ENCODE measurements at places on chromosomes 2 and 18.

- no peak for DNase-seq
These were observed 31.8 kb upstream of the KCNE4 start for GRCh38 chr2:223019987-223020717.

DNA sequence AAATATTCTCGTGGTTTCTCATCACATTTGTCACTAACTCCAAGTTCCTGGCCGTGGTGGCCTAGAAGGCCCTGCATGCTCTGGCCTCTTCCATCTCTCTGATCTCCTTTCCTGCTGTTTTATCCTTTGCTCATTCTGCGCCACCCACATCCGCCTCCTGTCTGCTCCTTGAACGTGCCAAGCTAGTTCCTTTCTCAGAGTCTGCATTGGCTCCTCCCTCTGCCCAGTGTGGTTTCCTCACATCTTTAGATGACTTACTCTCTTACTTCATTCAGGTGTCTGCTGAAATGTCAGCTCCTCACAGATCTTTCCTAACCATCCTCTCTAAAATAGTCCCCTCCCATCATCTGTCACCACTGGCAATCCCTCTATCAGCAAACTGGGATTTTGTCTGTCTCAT is 158.6 kb upstream of the RBMS1 start:
- DNase-seq: no peak

- DNase-seq: no peak
These were observed 420 bp downstream of the PIGN start for GRCh38 chr18:62186499-62186773.

GRCh38 chr18:29969876-29970275 is 1072.7 kb downstream of the DSC3 start:
- DNase-seq: no peak

- DNase-seq: no peak
These were observed 12.5 kb upstream of the DAPL1 start for GRCh38 chr2:158782616-158783015.

DNA sequence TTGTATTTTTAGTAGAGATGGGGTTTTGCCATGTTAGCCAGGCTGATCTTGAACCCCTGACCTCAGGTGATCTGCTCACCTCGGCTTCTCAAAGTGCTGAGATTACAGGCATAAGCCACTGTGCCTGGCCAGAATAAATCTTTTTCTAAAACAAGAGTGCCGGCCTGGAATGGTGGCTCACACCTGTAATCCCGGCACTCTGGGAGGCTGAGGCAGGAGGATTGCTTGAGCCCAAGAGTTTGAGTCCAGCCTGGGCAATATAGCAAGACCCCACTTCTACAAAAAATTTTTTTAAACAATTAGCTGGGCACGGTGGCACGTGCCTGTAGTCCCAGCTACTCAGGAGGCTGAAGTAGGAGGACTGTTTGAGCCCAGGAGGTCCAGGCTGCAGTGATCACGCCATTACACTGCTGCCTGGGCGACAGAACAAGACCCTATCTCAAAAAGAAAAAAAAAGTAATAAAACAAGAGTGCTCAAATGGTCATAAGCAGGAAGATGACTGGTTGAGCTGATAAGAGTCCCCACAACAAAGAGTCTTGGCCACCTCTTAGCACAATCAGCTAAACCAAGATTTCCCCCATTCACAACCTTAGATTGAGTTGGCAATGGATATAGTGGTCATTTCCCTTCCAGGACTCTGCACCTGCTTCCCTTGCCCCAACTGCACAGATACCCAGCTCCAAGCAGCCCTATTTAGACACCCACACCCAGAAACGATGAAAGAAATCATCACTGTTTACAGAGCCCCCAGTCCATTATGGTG is 5.8 kb upstream of the UCN start:
- no peak for DNase-seq

- no peak for DNase-seq
These were observed 246.9 kb upstream of the SLC39A10 start for GRCh38 chr2:195410074-195410671.

- no peak for DNase-seq
These were observed 260.8 kb downstream of the RDH14 start for GRCh38 chr2:18299423-18300212.

DNA sequence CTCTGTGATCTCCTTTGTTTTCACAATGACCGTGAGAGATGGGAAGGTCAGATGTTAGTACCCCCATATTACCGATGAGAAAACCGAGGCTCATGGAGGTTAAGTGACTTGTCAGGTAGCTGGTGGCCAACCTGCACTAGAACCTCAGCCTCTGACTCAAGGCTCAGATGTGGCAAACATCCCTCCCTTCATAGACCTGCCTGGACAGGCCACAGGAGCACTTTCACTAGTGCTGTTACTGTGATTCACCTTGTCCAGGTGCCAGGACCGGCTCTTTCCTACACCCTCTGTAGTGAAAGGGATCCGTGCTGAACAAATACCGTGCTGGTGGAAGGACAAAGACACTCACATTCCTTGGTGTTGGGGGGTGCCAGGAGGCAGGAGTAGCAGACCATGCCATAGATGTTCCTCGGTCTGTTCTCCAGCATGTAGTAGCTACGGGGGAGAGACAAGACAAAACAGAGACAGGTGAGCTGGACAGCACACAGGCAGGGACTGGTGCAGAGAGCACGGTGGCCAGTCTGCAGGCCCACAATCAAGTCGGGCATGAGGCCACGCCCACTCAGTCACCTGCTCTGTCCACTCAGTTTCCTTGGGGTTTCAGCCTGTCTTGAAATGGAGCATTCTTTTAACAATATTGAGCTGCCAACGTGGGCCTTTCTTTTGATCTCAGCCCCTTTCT is 65.9 kb downstream of the EDAR start:
- no peak for DNase-seq

GRCh38 chr2:53641290-53641689 is 126.3 kb upstream of the CHAC2 start:
- DNase-seq: no peak

DNA sequence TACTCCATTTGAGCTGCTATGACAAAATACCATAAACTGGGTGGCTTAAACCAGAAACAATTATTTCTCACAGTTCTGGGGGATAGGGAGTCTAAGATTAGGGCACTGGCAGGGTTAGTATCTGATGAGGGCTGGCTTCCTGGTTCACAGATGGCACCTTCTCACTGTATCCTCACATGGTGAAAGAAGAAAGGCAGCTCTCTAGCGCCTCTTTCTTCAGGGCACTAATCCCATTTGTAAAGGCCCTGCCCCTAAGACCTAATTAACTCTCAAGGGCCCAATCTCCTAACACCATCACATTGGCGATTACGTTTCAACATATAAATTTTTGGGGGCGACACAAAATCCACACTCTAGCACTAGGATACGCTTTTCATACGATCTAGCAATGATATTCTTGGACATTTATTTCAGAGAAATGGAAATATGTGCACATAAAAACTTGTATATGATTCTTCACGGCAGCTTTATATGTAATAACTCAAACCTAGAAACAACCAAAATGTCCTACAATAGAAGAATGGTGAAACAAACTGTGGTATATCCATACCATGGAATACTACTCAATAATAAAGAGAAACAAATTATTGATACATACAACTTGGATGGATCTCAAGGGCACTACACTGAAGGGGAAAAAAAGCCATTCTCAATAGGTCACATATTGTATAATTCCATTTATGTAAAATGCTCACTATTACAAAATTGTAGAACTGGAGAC is 111.0 kb downstream of the BCL2L11 start:
- DNase-seq: no peak

DNA sequence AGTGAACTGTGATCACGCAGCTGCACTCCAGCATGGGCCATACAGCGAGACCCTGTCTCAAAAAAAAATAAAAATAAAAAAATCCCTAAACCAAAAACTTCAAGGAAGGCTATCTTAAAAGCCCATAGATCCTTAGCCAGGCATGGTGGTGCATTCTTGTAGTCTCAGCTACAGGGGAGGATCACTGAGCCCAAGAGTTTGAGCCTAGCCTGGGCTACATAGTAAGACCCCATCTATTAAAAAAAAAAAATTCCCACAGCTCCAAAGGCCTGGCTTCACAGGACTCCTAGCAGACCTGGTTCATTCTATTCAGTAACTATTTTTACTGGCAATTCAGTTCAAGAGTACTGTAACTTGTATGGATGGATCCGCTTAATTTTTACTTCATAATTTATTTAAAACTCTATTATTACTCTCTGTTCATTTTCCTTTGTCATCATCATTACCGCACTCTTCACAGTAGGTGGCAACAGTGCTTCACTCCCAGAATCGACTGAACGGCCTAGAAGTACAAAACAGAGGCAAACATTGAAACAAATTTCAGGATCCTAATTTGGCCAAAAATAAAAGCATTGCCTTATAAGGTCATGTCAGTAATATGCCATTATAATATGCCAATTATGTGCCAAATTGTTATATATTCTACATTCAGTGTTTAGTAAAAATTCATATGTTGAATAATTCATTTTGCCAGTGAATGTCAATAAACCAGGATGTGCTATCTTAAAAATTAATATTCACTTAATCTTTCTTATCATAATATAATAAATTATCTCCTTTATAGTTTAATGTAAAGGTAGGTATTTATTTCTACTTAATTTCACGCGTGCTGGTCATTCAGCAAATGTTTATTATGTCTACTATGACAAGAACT is 14.3 kb upstream of the STAM2 start:
- DNase-seq: no peak

GRCh38 chr2:53987336-53987921 is 16.6 kb upstream of the PSME4 start:
- DNase-seq: no peak

GRCh38 chr18:28095631-28096030 is 81.3 kb downstream of the CDH2 start:
- no peak for DNase-seq

- no peak for DNase-seq
These were observed 202.1 kb downstream of the SH3RF3 start for GRCh38 chr2:109331081-109331480.

GRCh38 chr2:185738679-185739472 is at the start of gene FSIP2:
Gene FSIP2, plus strand, starts transcription at chr2:185738804. Its CDS starts 91 bp downstream, at chr2:185738895.
- DNase-seq: no peak

DNA sequence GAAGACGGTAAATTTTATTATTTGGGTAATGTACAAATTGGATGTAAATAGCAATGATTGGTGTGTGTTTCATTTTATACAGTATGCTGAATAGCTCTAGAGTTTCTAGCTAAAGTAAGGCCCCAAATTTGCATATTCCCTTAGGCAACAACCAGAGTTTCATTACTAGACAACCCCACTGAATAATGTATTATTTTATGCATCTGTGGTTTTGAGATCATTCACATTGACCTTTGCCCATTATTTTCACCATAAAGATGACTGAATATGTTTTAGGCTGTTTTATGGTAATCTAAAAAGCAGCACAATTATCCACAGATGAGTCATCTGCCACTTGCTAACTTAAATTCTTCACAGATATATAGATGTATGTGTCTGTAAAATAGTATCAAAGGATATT is 44.5 kb upstream of the C2orf74 start:
- DNase-seq: peak; percentile 97

GRCh38 chr2:233477548-233478433 is 88.8 kb downstream of the USP40 start:
- DNase-seq: no peak

GRCh38 chr2:43132683-43133301 is 93.6 kb downstream of the ZFP36L2 start:
- no peak for DNase-seq

DNA sequence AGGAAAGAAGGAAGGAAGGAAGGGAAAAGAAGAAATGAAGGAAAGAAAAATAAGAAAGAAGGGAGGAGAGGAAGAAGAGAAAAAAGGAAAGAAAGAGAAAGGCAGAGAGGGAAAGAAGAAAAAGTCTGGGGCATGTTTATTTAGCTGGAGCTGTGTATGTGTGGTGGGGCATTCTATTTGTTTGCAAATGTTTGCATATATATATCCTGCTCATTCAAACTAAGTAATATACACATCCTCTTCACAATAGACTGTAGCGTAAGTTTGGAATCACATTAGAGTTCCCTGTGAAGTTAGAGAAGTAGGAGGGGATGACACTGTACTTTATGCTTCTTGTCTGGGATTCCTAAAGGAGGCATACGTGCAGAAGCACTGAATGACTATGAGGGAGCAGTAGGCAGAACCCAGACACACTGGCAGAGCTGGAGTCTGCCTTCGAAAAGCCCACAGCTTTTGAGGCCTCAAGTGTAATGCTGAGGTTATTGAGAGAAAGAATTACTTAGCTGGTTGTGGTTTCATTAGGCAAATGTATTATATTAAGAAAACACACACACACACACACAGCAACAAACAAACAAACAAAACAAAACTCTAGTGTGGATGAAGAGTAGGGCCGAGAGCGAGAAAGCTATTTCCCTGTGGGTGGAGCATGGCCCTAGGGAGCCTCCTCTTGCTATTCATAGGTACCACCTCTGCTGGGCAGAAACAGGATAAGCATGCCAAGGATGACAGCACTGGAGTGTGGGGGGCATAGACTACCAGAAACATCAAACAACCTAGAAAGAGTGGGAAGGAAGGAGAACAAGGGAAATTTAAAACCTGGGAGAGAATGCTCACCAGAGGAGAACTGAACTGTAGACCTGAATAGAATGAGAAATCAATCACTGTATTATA is 905.1 kb upstream of the NXPH2 start:
- no peak for DNase-seq

DNA sequence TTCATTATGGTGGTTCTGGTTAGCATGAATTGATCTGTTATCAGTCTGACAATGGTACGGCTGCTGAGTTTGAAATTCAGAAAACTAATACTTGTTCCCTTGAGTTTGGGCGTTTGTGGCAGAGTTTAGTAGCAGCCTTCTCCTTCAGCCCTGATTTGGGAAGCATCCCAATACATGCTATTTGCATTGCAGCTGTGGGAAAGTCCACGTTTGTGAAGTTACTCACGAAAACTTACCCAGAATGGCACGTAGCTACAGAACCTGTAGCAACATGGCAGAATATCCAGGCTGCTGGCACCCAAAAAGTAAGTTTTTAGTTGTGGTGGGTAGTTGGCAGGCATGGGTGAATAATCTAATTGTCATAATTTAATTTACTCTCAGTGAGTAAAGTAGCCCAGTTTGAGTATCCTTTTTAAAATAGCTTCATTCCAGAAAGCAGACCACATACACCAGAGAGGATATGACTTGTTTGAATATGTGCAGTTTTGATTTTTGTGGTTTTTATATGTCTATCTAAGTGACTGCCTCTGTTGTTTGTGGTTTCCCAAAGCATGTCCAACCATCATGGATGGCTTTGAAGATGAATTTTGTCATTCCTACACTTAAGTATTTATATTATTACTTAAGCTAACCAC is 12.2 kb downstream of the DGUOK start:
- no peak for DNase-seq

DNA sequence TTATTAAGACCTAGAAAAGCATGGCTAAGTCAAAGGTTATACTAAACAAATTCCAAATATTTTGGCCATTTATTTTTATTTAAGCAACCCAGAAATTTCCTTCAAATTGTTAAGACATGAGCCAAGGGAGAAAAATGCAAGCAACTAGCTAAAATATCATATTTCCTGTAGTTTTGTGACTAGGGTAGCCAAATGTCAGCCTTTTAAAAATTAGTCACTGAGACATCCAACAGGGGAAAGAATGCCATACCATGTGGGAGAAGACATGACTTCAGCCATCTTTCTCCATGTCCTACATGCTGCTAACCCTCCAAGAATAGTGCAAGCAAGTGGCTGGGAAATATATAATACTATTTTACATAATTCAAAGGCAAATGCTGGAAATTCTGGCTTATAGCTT is 197.9 kb downstream of the DSEL start:
- DNase-seq: no peak

- no peak for DNase-seq
These were observed 151.8 kb downstream of the ZFP36L2 start for GRCh38 chr2:43074592-43075053.

GRCh38 chr2:7089284-7089683 is 172.1 kb downstream of the RNF144A start:
- DNase-seq: no peak

Measured in SK-N-MC (cell line).